GM19239 (cell line): ENCODE measurements at places on chromosomes 11 and 22.

GRCh38 chr11:18455686-18456372 lies at the start of gene LDHAL6A:
TSS of gene LDHAL6A (plus strand) at chr11:18455856. CDS start at chr11:18456681, 825 bp downstream.
- no peak for DNase-seq

- DNase-seq, result no peak
These were observed at the start of gene ALDH3B1 for GRCh38 chr11:68010090-68011041. TSS of gene ALDH3B1 (plus strand) at chr11:68010327. CDS start at chr11:68015298, 4,971 bp downstream.

- no peak for DNase-seq
These were observed 185.4 kb upstream of the CNTN5 start for GRCh38 chr11:98835335-98835734.

- no peak for DNase-seq
These were observed 17.1 kb upstream of the OR52M1 start for GRCh38 chr11:4527926-4528325.

DNA sequence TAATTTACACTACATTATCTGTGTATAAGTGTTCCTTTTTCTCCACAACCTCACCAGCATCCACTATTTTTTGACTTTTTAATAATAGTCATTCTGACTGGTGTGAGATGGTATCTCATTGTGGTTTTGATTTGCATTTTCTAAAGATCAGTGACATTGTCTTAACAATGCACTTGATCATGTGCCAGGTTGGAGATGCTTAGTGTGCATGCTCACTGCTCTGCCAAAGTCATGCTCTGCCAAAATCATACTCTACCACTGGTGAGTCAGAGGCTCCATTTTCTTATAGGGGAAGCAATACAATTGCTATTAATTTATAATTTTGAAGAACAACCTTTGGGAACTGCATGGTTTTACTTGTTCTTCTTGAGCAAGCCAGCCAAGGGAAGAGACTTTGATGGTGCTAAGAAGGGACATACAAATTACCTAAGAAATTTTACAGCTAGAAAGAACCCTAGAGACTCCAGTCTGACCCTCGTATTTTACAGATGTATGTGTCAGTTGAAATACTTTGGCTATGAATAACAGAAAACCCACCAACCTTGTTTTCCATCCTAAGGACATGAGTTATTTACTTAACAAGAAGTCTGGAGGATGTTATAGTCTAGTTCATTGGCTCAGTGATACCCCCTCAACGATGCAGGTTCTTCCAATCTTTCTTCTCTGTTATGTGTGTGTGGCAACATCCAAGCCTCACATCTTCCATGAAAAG lies 368.9 kb downstream of the DDX10 start:
- no peak for DNase-seq

DNA sequence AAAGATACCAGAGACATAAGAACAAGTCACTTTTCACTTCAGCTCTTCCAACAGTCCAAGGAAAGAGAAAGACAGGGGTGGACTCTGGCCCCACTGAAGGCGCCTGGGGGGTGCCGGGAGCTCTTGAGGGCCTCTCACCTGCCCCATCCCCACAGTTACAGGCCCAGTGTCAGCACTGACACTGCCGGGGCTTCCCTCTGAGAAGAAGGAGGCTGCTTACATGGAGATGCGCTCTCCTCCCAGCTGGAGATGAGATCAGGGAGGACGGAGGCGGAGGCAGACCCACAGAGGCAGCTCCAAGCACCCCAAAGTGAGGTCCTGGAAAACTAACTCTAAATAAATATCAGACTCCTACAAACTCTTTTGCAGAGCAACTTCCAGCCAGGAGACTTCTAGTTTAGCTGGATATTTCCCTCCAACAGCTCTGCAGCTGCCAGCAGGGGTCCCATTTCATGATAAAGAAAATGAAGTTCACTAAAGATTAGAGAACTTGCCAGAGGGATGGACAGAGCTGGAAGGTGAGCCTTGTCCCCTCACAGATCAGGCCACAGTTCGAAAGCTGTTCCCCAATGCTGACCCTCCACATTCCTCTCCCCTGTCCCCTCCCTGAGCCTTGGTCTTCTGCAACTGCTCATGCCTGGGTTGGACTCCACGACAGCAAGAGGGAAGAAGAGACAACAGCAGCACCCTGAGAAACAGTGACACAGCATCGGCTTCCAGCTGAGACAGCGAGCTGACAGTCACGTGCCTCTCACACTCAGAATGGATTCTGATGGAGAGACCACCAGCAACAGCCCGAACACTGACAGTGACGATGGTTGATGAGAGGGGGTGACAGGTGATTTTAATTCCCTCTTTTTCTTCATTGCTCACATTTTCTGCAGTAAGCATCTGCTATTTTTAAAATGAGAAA lies 5.8 kb downstream of the CARS1 start:
- no peak for DNase-seq

DNA sequence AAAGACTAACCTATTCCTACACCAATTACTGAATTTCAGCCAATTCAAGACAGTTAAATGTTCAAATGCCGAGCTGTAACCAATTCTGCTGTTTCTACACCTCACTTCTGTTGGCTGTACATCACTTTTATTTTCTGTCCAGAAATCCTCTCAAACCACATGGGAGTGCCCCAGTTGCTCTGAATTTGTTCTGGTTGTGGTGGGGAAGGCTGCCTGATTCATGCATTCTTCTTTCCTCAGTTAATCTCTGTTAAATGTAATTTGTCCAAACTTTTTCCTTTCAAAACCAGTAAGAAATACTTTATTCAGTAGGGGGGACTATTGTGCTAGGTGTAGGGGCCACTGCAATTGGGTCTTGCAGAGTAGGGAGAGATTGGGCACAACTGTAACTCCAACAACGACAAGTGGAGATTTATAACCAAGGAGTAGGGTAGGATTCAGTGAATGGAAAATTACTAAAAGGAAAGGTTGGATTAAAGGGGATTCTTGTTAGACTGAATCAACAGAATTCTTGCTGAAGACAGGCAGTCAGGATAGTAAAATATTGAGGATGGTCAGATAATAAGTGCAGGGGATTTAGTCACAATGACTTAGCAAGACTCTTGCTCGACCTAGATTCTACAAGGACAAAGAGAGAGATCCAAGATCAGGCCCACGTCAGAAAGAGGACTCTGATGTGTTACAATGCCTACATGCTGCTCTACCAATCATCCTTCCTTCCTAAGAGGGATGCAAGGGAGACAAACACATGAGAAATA lies 593.5 kb upstream of the FAT3 start:
- DNase-seq, result no peak

DNA sequence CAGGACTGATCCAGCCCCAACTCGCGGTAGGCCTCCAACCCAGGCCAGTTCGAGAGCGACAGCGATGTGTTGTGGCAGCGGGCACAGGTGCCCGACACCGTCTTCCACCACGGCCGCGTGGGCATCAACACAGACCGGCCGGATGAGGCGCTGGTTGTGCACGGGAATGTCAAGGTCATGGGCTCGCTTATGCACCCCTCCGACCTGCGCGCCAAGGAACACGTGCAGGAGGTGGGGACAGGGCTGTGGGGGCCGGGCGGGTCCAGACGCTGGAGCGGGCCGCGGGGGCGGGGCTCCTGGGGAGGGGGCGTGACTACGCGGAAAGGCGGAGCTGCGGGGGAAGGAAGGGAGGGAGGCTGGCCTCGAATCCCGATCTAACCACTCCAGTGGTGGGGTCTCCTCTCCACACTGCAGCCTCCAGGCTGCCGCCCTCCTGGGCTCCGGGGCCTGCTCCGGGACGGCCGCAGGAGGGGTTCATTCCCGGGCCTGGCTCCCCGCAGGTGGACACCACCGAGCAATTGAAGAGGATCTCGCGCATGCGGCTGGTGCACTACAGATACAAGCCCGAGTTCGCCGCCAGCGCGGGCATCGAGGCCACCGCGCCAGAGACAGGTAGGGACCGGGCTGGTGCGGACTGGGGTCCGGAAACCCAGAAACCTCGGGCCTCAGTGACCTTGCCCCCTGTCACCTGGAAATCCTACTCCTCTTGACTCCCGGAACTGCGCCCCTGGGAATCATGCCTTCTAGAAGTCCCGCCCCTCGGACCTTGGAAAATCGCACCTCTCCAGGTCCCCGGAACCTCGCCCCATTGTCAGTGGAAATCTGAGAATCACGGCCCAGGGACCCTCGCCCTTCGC lies 14.9 kb downstream of the TMEM258 start:
- DNase-seq, result peak; percentile 64

- no peak for DNase-seq
These were observed 3.6 kb downstream of the C11orf68 start for GRCh38 chr11:65915101-65915820.

- no peak for DNase-seq
These were observed 4.8 kb downstream of the BARX2 start for GRCh38 chr11:129380413-129380812.

- no peak for DNase-seq
These were observed 11.7 kb downstream of the PHRF1 start for GRCh38 chr11:587978-588380.

GRCh38 chr22:20176421-20177085 lies 25.7 kb upstream of the CCDC188 start:
- no peak for DNase-seq

- no peak for DNase-seq
These were observed 9.3 kb downstream of the OAF start for GRCh38 chr11:120219938-120220746.

DNA sequence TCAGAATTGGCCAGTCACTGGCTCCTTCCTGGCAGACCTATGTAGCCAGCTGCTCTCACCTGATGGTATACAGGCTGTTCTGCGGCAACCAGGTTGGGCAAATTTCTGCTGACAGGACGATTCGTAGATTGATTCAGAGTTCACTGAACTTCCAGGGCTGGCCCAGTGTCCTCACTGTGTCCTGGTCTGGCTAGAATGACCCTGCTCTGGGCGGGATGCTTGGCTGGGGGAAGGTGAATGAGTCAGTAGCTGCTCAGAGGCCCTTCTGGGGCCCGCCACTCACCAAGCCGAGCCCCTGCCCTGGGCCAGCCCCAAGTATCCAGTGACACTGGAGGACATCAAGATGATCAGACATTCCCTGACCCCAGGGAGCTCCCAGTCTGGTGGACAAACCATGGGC lies 62.9 kb upstream of the WNT11 start:
- no peak for DNase-seq

DNA sequence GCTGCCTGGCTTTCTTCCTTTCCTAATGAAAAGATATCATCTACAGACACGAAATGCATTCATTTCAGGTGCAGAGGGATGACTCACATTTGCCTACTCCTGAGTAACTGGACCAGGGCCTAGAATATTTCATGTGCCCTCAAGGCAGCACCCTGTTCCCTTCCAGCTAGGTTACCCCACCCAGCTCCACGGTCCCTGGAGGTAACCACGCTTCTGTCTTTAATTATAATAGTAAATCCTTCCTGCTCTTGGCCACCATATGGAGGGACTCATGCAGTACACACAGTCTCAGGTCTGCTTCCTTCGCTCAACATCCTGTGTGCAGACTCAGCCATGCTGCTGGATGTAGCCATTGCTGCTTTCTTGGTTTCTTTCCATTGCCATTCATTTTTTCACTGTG lies 22.3 kb downstream of the DHCR7 start:
- DNase-seq, result no peak

DNA sequence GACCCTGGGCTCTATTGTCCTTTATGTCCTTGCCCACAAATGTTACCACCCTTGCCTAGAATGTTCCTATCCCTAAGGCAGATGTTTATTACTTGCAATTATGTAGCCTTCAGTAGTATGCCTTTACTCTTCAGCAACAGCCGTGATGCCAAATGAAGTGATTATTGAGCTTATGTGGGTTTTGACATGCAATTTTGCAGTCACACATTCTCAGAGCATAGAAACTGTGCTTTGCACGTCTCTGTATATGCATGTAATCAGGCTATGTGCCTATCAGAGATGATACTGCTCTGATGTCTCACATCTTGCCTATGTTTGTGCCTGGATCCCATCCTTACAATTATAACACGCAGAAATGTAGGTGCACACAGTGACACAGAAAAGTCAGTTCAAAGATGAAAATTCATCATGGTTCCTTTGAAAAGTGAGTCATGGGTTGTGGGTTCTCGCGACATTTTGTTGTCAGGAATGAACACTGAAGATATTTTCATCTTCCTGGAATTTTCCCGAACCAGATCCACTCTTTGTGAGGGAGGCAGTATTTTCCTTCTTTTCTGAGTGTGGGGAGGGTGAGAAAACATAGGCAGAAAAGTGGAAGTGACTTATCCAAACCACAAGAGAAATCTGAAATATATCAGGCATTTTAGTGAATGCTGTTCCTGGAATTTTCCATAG lies 81.1 kb downstream of the BMAL1 start:
- DNase-seq, result no peak

- DNase-seq, result no peak
These were observed 372.1 kb downstream of the FAT3 start for GRCh38 chr11:92596596-92597317.

GRCh38 chr11:60785806-60786361 lies 751 bp downstream of the MS4A10 start:
- no peak for DNase-seq

DNA sequence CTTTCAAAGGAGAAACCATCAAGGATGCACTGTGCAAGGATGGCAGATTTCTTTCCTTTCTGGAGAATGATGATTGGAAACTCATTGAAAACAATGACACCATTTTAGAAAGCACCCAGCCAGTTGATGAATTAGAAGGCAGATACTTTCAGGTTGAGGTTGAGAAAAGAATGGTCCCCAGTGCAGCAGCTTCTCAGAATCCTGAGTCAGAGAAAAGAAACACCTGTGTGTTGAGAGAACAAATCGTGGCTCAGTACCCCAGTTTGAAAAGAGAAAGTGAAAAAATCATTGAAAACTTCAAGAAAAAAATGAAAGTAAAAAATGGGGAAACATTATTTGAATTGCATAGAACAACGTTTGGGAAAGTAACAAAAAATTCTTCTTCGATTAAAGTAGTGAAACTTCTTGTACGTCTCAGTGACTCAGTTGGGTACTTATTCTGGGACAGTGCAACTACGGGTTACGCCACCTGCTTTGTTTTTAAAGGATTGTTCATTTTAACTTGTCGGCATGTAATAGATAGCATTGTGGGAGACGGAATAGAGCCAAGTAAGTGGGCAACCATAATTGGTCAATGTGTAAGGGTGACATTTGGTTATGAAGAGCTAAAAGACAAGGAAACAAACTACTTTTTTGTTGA lies 9.8 kb downstream of the FAM111A start:
- DNase-seq, result no peak

DNA sequence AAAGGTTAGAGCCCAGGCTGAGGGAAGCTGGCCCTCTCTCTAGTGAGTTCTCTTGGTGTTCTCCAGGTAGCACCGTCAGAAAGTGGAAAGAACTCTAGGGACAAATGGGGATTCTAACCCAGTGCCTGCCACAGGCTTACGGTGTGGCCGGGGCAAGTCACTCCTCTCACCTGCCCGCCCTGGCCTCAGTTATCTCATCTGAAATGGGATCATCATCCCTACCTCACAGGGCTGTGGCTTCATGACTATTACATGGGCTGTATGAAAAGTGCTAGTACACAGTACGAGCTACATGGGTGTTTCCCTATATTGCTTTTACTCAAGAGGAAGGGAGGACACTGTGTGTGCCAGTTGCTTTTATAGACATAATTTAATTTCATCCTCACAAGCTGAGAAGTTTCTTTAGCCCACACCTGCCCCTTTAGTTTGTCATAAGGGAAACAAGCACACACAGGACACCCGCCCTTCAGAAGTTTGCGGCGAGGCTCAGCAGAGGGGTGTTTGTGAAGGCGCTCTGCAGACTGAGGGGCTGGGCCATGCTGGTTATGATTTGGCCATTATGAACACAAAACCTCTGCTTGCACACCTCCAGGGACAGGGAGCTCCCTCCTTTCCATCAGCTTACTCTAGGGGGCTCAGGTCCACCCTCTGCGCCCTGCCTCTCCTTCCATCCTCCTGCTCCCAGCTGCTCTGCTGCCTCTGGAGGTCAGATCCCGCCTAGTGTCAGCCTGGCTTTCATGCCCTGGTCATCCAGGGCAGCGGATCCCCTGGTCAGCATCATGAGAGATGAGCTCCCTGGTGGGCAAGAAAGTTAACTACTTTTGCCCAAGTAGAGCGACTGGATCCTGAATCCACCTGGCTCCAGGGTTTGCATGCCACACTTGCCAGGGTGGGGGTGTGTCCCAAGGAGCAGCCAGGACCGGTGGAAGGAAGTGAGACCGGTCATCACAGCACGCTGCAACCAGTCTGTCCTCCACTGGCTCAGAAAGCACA lies 1.2 kb downstream of the KLHL35 start:
- no peak for DNase-seq
